ENCODE measurements at places on chromosomes 12 and 14.

- DNase-seq = no peak
These were observed 79.5 kb downstream of the ETV6 start for GRCh38 chr12:11729008-11729407.

- DNase-seq = no peak
These were observed 83.9 kb downstream of the STXBP6 start for GRCh38 chr14:24965934-24966578.

DNA sequence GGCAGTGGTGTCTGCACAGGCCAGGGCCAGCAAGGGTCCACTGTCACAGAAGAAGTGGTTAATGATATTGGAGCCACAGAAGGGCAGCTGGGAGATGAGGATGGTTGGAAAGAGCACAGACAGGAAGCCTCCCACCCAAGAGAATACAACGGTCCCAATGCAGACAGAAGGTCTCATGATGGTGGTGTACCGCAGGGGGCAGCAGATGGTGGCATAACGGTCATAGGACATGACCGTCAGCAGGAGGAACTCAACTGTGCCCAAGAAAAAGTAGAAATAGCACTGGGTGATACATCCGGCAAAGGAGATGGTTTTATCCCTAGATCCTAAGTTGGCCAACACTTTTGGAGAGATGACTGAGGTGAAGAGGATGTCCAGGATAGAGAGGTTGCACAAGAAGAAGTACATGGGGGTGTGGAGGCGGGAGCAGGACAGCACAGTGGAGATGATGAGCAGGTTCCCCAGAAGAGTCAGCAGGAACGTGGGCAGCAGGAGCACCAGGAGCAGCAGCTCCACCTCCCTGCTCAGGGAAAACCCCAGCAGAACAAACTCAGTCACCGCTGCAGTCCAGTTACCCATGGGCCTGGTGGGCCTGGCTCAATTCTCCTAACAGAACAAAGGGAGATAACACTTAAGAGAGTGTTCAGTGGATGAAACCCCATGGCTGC lies 9.8 kb downstream of the OR6J1 start:
- DNase-seq = no peak

DNA sequence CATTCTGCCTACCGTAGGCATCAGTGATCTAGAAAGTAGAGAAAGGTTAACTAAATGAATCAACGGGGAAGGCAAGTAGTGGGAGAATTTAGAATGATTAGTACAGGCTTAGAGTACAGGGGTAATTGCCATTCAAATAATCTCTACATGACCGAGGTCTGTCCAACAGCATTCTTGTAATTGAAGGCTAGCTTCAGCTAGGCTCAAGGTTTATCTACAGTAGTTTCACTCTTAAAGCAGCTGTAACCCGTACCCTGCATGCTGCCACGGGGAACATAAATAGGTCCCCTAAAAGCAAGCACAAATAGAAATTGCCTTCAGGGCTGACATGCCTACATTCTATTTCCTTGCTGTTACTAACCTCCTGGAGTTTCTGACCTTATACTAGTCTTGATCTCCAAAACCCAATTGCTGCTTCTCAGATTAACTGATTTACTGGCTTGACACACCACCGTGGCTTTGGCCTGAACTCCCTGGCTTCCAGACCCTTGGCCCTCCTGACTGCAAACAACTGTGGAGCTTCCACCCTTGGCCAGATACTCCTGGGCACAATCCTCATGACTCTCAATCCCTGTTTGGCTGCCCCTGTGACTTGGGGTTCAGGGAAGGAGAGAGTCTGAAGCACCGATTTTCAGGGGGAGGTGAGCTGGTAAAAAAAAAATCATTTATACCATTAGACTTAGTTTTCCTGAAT lies 242.1 kb upstream of the FOXN3 start:
- no peak for DNase-seq

- DNase-seq = peak; percentile 22
These were observed 627 bp downstream of the TESC start for GRCh38 chr12:117098361-117099217.

DNA sequence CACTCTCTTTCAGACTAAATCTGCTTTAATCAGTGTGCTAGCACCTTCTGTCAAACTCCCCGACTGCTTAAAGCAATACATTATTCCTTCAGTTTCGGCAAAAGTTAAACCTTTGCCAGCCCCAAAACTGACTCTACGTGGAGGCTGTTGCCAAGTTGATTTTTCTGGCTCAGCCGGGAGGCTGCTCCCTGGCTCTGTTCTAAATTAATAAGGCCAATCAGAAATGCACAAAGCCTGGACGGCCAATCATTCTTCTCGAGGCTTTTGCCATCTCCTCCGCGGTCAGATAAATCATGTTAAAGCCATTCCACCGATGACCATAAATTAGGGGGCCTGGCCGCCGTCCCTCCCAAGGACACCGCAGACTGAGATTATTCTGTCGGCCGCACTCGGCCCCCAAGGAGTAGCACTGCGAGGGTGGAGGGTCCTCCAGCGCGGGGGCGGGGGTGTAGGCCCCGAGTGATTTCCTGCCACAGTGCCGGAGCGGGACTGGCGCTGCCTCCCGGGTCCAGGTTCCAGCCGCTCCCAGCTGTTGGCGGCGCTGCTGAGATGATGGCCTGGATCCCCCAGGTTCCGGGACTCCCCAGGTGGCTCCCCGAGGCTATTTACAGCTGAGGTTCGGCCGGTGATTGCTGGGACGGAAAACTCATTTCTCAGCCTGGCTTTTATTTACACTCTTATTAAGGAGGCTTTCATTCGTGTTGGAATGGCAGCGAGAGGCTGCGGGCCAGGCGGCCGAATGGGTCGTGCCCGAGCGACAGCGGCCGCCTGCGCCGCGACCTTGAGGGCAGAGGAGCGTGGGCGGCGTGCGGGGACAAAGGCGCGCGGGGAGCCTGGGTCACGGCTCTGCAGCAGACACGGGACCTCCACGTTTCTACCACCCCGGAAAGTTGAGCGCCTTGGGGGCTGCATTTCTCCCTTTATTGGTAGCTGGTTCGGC lies 165.1 kb downstream of the MON2 start:
- peak; percentile 1 for DNase-seq

GRCh38 chr12:115864396-115864795 lies 413.1 kb downstream of the MED13L start:
- DNase-seq = no peak

- DNase-seq = no peak
These were observed 177.6 kb downstream of the SNAPC1 start for GRCh38 chr14:61939776-61940175.

DNA sequence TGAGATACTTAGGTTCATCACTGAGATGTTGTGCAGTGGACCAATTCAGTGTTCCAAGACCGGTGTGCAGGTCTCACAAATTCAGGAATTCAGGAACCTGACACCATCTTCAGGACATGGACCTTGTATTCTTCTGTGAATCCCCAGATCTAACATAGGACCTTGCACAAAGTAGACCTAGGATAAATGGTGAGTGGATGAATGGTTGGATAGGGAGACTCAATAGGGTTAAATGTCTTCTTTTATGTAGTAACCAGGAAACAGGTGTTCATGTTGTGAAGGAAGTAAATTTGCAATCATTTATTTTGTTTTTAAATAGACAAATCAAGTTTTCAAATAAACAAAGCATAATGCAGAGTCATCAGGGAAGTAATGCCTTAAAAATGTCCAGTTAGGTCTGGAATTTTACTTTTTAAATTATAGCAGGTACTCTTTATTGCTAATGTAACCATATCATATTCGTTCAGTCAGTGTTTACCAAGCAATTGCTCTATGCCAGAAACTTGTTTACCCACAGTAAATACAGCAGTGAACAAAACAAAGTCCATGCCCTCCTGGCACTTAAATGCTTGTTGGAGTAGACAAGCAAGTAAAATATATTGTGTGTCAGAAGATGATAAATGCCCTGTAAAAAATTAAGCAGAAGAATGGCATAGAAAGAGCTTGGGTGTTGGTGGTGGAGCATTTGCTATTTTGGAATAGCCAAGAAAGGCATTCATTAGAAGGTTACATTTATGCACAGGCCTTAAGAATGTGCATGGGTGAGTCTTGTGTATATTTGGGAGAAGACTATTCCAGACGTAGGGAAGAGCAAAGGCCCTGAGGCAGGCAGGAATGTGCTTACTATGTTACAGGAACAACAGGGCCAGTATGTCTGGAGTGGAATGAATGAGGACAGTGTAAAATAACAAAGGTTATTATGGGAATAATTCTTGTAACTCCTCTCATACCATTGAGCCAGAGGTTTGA lies 26.3 kb downstream of the RXYLT1 start:
- no peak for DNase-seq

DNA sequence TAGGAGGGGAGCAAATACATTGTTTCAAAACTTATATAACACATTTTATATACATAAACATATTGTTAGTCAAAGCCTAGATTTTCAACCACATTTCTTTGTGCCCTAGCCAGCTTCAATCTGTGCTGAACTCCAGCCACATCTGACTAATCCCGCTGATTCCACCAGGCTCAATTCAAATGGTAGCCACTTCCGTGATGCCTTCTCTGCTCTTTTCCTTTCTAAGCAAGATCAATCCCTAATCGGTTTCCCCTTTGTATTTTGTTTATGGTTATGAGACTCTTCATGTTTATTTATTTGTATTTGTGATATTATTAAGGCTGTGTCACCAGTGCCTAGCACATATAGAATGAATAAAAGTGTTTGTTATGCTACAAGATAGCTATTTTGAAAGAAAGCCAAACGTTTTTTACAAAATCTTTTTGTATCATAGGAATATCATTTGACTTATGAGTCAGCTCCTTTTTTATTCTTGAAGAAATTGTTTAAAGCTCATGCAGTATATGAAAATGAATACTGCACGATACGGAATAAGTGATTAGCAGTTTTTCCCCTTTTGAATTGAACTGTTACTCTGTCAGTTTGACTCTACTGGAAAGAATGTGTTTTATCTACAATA lies 110.2 kb downstream of the PLEKHA5 start:
- DNase-seq = no peak

DNA sequence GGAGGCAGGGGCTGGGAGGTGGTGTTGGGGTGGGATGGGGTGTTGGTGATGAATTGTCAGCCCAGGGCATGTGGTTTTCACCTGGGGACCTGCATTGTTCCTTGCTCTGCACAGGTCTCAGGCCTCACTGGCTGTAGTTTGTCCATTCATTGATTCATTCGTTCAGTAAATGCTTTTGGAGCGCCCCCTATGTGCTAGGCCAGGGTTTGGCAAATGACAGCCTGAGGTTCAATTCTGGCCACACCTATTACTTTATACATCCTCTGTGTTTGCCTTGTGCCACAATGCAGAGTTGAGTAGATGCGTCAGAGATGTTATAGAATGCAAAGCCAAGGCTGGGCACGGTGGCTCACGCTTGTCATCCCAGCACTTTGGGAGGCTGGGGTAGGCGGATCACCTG lies 4.7 kb downstream of the ADCK1 start:
- DNase-seq = no peak

DNA sequence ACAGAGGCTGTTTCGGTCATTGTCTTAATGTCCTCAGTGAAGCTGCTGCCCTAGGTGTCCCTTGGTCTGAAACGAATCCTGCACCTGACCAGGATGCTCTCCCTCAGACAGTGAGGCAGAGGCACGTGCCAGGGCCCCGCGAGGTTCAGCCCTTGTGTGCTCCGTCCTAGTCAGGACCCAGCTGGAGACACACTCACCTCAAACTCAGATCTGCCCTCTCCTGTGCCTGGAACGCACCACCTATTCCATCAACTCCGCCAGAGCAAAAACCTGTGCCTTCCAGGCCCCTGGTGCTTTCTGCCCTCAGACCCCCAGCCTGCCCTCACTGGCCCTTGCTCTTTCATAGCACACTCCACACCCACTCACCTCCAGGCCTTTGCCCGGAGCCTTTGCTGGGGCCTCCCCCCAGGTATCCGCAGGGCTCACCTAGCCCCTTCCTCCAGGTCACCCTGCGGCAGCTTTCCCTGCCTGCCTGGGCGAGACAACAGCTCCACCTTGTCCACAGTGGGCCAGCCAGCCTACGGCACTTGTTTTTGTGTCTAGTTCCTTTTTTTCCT lies 150.6 kb downstream of the BCL11B start:
- no peak for DNase-seq

DNA sequence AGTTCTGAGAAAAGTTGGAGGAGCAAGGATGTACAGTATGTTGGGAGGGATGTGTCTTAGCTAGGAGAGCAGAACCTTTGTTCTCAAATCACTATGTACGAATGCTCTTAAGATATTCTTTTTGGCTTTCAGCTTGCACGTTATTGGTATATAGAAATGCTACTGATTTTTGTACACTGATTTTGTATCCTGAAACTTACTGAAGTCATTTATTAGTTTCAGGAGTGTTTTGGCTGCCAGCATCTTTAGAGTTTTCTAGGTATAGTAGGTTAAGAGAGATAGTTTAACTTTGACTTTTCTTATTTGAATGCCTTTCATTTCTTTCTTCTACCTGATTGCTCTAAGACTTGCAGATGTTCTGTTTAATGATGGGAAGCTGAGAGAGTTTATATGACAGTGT lies 442.8 kb upstream of the FBXO33 start:
- no peak for DNase-seq

DNA sequence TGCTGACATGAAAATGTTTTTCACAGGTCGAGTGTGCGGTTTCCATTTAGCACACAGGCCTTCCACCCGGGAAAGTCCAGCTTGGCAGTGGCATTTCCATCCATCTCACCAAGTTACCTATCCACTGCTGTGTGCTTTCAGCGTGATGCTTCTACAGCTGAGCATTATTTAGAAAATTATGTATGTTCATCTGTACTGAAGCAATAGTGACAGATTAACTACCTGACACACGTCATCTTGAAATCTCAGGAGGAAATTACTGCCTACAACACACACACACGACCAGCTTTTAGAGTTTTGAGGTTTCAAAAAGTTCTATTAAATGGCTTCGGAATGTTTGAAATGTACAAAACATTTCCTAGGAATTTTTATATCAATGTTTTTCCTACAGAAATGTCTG lies 39.4 kb downstream of the IFNG-AS1 start:
- DNase-seq = no peak

GRCh38 chr12:125330645-125331341 lies 265.6 kb downstream of the AACS start:
- DNase-seq = no peak

DNA sequence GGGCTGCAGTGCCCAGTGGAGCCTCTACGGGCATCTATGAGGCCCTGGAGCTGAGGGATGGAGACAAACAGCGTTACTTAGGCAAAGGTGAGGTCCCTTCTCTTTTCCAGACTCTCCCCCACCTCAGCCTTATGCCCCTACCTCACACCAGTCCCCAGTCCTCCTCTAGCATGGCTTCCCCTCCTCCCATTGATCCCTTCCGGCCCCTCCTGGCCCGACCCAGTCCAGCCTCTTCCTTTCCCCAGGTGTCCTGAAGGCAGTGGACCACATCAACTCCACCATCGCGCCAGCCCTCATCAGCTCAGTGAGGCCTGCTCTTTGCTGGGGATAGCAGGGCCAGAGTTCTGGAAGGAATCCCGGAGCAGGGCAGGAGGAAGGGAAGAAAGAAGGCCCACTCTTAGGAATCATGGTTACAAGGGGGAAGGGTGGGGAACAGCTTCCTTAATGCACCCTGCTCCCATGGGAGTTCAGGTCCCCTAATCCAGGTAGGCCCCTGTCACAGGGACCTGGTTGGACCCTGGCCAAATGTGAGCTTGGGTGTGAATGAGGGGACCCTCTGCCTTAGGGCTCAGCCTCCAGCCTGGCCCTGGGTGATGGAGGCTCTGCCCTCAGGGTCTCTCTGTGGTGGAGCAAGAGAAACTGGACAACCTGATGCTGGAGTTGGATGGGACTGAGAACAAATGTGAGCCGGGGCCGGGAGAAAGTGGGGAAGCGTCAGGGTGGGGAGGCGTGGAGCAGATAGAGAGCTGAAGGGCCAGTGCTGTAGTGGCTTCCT lies 2.2 kb downstream of the ENO2 start:
- no peak for DNase-seq

GRCh38 chr14:42884100-42884499 lies 1277.4 kb downstream of the LRFN5 start:
- DNase-seq = no peak

Data from stimulated activated CD8-positive, alpha-beta memory T cell treated with anti-CD3 and anti-CD28 coated beads, Interleukin-7, amount 100 ng/mL, for 4 hours (primary cell).